GM23248 (cell line): ENCODE measurements at places on chromosomes 4 and X.
A peak's percentile ranks its signal among the peaks of the same experiment; 100 is the strongest.

DNA sequence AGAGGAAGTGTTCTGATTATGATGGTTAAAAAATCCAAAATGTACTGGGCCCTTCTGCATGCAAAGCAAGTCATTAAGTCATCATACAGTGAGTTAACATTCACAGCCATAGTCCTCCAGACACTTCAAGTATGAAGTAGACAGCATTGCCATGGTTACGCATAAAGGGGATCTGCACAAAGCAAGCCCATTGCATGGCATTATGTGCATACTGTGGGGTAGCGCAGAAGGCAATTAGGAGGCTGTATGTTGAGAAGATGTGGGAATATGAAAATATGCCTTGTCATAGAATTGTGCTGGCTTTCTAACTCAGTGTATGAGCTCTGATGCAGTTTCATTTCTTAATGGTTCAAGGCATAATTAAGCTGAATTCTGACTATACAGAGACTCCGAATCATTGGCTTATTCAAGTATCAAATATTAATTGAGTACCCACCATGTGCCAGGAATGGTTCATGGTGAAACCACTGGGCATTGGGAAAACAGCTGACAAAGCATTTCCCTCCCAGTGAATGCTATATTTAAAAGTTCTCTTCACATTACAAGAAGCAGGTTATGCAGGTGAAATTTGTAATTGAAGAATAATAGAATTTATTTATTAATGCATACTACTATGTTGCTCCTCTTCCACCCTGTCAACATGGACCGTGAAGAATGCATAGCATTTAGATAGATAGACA, 588.9 kb downstream of the ZNF674 start:
- no peak overlapping the region for H3K4me3 ChIP-seq
- no peaks in the 10 kb centered on the region for H3K4me1 ChIP-seq
- H3K27ac ChIP-seq = no peak overlapping the region
- H3K36me3 ChIP-seq = no peaks in the 10 kb centered on the region
- H3K27me3 ChIP-seq = no peaks in the 10 kb centered on the region
- DNase-seq = no peak

- no peak overlapping the region for H3K4me3 ChIP-seq
- no peaks in the 10 kb centered on the region for H3K27me3 ChIP-seq
- no peak for DNase-seq
- no peaks in the 10 kb centered on the region for H3K36me3 ChIP-seq
These were observed 147.5 kb upstream of the TTC29 start for GRCh38 chr4:147093206-147093605.

DNA sequence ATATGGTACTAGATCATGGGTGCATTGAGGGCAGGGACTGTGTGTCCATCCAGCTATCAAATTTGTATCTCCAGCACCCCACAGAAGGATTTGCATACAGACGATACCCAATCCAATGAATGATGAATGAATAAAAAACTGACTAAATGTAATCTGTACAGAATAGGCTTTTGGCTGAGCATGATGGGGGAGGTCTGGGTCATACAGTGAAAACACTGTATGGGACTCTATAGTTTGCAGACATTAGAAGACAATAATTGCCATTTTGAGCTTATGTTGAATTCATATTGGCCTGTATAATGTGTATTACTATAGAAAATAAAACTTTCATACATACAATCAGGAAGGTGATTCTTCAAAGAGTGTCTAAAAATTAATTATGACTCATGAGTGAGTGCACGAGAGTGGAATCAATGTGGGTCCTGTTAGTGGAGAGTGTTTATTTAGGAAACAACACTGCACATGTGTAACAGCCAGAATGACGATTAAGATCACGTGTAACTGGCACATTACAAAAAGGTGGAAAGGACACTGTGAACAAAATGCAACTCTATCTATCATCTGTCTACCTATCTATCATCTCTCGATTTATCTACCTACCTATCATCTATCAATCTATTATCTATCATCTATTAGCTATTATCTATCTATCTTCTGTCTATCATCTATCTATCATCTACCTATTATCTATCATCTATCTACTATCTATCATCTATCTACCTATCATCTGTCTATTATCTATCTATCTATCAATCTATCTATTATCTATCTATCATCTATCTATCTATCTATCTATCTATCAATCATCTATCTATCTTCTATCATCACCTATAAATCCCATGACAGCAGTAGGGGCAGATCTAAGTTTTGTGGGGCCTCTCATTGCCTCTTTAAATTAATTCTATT, 201.3 kb downstream of the PTTG2 start:
- peak overlapping the region; percentile 100 for H3K27ac ChIP-seq
- no peaks in the 10 kb centered on the region for H3K36me3 ChIP-seq
- H3K4me1 ChIP-seq = peaks cover 39% of the 10 kb centered on the region
- no peak overlapping the region for H3K4me3 ChIP-seq
- H3K27me3 ChIP-seq = no peaks in the 10 kb centered on the region
- DNase-seq = peak; percentile 65

DNA sequence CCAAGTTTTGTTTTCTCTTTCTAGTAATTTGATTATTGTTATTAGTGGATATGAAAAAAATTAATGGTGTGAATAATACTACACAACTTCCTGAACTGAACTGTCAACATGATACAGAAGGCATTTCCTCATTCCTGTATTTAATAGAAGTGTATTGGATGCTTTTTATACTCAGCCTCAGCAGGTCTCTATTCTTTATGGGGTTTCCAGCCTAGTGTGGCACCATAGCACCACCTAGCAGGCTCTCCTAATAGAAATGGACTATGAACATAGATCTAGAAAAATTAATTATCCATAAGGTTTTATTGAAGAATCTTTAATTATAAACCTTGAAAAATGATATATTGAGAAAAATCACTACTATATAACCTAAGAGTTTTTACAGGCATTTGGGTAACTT, 52.4 kb downstream of the GLRB start:
- H3K27me3 ChIP-seq = no peaks in the 10 kb centered on the region
- no peaks in the 10 kb centered on the region for H3K36me3 ChIP-seq
- H3K27ac ChIP-seq = no peak overlapping the region
- H3K4me3 ChIP-seq = no peak overlapping the region

DNA sequence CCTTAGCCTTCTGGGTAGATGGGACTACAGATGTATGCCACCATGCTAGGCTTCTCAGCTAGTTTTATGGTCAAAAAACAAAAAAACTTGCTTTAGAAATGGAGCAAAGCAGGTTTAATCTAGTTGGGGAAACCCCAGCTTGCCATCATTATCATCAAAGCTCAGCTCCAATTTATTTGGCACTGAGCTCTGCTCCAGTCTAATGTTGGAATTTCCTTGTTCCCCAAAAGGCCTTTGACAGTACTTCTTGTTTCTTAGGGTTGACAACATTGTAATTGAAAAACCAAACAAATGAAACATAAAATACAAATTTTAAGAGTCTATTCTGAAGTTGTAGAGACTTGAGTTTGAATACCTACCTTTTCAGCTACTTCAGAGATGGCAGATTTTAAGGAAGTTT, 48.0 kb downstream of the MRPL1 start:
- H3K36me3 ChIP-seq = peaks cover 10% of the 10 kb centered on the region; the same call in 1 of the 2 replicates
- no peak overlapping the region for H3K4me3 ChIP-seq
- no peak for DNase-seq
- H3K27ac ChIP-seq = no peak overlapping the region

DNA sequence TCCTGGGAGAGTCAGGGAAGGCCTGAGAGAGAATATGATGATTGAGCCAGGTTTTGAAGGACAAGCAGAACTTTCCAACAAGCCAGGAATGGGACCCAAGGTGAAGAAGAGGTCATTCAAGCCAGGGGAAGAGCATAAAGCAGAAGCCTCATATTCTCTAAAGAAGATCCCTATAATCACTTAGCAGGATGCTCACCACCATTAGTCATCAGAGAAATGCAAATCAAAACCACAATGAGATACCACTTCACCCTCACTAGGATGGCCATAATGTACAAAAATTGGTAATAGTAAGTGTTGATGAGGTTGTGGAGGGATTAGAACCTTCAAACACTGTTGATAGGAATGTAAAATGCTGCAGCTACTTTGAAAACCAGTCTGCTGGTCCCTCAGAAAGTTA, 20.5 kb upstream of the SUPT20HL1 start:
- no peak overlapping the region for H3K27ac ChIP-seq
- no peaks in the 10 kb centered on the region for H3K36me3 ChIP-seq
- peak; percentile 3 for DNase-seq
- no peak overlapping the region for H3K4me3 ChIP-seq
